ENCODE measurements at places on chromosomes 13 and 19.

DNA sequence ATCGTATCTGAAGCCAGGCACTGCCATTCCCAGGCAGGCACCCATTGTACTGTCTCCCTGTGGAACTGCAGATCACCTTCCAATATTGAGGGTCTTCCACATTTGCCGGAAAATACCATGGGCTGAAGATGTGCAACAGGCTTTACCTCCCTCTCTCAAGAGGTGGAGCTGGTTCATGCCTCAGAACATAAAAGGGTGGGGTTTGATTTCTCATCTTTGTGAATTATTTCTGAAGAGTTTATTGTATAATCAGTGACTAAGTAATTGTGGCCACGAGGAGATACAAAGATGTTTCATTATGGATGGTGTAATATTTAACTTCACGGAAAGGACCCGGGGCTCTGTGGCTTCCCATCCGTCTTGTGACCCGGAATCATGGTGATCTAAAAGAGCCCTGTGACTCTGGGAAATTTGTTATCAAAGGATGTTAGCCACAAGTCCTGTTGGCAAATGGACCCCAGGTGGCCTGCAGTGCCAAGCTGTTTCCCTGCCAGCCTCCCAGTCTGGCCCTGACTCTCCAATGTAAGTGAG lies 230.5 kb downstream of the LACC1 start:
- no peak for DNase-seq

- no peak for DNase-seq
Observed at GRCh38 chr13:51846756-51847155, 1.8 kb upstream of the TMEM272 start.

DNA sequence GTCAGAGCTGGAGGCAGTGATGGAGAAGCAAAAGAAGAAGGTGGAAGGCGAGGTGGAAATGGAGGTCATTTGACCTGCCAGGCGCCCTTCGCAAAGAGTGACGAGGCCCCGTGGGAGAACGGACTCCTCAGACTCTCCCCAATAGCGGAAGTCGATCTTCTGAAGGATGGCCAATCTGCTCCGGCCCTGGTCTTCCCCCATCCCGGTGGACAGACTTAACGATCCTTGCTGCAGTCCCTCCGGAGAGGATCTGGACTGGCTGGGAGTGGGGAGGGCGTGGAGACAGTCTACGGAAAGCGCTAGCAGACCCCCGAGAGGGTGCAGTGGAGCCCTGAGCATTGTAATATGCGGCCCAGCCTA lies 11.9 kb downstream of the EPS8L1 start:
- DNase-seq, result no peak

- no peak for DNase-seq
Observed at GRCh38 chr13:26456650-26457049, 100.8 kb upstream of the WASF3 start.

DNA sequence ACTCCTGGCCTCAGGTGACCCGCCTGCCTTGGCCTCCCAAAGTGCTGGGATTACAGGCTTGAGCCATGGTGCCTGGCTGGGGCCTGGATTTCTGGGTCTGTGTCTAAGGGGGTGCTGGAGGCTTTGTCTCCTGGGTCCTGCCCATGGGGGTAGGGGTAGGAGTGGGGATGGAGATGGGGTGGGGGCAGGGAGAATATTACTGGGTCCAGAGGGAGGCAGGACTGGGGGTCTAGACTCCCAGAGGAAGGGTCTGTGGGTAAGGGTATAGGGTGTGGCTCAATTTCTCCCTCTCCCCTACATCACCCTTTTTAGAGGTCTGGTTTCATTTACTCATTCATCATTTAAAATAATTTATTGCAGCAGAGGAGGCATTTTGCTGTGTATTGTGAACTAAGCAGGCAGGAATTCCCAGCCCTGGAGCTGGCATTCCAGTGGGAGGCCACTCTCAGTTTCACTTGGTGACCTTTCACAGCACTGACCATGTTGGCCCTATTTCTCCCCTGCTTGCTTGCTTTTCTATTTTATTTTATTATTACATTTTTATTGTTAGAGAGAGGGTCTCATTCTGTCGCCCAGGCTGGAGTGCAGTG lies 810 bp upstream of the NFKBID start:
- DNase-seq, result no peak

DNA sequence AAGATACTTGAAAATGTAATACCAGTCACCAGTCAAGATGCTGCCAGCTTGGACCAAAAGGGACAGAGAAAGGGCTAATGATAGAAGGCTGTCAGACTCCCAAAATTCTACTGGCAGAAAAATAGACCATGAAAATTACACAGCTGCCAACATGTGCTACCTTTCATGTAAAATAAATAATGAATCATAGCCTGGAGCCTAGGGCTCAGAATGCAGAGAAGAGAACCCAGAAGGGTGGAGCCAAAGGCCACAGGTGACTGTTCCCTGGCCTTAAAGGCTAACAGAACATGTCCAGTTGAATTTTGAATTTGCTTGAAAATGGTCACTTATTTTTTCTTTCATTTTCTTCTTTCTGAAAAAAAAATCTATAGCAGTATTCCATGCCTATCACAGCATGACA lies 1827.0 kb upstream of the MIR17HG start:
- DNase-seq, result no peak

DNA sequence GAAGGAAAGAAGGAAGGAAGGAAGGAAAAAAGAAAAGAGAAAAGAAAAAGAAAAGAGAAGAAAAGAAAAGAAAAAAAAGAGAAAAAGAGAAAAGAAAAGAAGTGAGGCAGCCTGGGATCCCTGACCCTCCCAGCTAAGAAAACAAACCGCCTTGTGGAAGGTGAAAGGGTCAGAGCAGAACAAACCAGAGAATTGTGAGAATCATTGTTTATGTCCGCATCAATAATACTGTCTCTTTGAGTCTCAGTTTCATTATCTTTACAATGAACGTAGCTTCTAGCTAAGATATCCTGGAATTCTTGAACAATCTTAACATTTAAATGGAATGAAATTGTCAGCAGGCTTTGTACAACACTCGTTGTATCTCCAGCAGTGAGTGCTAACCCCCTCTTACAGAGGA lies 66.4 kb upstream of the SERP2 start:
- no peak for DNase-seq

DNA sequence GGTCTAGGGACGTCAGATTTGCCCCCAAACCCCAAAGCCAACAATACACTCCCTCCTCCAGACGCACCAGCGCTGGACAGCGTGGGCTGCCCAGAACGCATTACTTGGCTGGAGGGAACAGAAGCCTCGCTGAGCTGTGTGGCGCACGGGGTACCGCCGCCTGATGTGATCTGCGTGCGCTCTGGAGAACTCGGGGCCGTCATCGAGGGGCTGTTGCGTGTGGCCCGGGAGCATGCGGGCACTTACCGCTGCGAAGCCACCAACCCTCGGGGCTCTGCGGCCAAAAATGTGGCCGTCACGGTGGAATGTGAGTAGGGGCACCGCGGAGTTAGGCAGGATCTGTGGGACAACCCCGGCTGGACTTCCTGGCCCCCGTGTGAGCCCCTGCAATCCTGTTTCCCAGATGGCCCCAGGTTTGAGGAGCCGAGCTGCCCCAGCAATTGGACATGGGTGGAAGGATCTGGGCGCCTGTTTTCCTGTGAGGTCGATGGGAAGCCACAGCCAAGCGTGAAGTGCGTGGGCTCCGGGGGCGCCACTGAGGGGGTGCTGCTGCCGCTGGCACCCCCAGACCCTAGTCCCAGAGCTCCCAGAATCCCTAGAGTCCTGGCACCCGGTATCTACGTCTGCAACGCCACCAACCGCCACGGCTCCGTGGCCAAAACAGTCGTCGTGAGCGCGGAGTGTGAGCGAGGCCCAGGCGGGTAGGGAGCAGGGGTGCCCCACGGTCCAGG lies 4.0 kb downstream of the ICAM5 start:
- no peak for DNase-seq

DNA sequence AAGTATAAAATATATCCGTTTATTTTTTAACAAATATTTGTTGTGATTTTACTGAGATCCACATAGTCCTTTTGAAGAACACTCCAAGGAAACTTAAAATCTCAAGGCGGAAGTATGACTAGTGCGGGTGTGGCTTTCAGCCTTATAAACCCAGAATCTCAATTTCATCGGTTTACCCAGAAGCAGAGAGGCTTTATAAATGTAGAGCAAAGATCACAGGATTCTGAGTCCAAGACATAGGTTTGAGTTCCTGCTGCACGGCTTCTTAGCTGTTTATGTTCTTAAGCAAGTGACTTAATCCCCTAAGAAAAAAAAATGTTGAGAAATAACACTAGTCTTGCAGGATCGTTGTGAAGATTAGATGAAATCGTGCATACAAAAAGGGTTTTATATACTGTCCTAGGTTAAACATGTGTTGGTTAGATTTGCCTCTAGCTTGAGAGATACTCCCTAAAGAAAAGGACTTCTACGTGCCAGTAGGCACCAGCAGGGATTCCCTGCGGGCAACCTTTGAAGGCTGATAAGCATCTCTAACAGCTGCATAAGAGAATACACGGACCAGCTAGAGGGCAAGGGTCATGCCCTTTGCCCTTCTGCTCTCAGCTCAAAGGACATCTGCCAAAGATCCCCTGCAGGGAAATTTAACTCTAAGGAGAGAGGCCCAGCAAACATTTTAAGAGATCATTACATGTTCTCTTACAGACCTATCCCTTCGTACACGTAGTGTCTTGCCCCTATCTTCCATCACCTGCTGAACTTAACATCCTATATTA lies 130.4 kb upstream of the MIR17HG start:
- no peak for DNase-seq

DNA sequence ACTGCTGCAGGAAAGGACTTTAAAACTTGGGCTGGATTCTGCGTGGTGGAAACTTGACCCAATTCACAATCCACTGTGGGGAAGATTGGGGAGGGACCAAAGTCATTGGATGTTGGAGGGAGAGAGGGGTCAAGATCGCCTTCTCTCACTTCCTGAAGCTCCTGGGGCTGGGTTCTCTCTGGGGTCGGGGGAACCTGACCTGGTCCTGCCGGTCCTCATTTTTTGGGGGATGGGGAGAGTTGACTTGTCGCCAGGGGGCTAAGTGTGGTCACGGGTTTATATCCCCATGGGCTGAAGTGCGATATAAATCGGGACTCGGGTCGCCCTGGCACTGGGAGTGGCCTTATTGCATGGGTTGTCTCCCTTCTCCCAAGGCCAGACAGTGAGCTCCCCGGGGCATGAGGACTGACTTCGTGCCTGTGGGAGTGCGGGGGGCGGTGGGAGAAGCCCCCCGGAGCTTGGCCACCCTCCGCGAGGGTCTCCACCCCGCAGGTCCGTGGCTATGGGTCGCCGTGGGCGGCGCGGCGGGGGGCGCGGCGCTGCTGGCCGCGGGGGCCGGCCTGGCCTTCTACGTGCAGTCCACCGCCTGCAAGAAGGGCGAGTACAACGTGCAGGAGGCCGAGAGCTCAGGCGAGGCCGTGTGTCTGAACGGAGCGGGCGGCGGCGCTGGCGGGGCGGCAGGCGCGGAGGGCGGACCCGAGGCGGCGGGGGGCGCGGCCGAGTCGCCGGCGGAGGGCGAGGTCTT lies 6.3 kb downstream of the ICAM5 start:
- no peak for DNase-seq

GRCh38 chr19:12052497-12053169 lies at the start of gene ZNF878:
Gene ZNF878, minus strand, starts transcription at chr19:12052961. Its CDS starts 160 bp downstream, at chr19:12052801.
- DNase-seq, result peak; percentile 12

DNA sequence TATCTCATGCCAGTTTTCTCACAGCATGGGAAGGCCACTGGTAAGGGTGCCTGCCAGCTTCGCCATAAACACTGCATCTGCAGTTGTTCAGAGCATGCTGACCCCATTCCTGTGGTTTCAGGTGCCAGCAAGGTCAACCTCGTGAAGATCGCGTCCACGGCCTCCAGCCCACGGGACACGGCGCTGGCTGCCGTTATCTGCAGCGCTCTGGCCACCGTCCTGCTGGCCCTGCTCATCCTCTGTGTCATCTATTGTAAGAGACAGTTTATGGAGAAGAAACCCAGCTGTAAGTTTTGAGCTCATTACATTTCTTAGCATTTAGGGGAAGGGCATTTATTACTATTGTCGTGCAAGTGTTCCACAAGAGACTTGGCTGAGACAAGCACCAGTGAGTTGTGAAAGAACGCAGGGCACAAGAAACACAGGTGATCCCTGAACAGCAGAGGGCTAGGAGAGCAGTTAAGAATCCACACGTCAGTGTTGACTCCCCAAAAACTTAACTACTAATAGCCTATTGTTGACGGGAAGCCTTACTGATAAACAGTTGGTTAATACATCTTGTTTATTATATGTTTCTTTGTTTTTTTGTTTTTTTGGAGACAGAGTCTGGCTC lies 88.8 kb downstream of the TNFRSF19 start:
- DNase-seq, result no peak

GRCh38 chr13:79884890-79885289 lies 403.9 kb downstream of the NDFIP2 start:
- DNase-seq, result no peak

- DNase-seq, result no peak
Observed at GRCh38 chr19:15199661-15200552, 888 bp downstream of the NOTCH3 start.

- no peak for DNase-seq
Observed at GRCh38 chr13:108964606-108965005, 335.2 kb downstream of the MYO16 start.

DNA sequence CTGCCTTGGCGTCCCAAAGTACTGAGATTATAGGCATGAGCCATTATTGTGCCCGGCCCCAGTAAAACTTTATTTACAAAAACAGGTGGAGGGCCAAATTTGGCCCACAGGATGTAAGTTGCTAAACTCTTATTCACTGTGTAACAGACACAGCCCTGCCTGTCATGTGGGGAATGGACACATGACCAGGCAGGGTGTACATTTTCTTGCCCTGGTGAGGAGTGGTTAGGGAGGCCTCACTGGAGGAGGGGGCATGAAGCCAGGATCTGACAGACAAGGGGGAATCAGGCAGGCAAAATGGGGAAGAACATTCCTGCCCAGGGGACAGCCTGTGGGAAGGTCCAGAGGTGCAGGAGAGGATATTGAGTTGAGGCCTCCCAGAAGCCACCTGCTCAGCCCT lies 7.4 kb upstream of the PGLS start:
- no peak for DNase-seq

- no peak for DNase-seq
Observed at GRCh38 chr19:35868172-35868822, at the start of gene APLP1. Gene APLP1, plus strand, starts transcription at chr19:35868574. Its CDS starts 63 bp downstream, at chr19:35868637.

GRCh38 chr13:48188131-48188530 lies 44.9 kb upstream of the ITM2B start:
- DNase-seq, result no peak

DNA sequence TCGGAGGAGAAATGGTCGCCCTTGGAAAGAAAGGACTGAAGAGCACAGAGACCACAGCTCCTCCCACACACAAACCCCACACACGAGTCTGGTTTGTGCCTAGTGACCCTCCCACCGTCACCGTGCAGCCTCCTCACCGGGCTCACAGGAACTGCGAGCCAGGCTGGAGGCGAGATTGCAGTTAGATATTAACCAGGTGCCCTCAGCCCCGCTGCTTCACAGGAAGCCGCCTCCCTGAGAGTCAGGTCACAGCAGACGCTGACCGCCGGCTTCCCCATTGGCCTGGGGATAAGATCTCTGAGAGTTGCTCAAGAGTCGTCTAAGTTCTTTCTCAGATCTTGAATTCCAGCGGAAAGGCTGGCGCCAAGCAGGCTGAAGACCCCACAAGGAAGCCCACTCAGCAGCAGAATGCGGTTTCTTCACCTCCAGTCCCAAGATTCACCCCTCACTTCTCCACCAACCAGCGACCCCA lies 870 bp downstream of the ZNF44 start:
- DNase-seq, result no peak

GRCh38 chr13:20429682-20430081 lies 96.0 kb downstream of the CRYL1 start:
- no peak for DNase-seq

- no peak for DNase-seq
Observed at GRCh38 chr13:97135883-97136282, 86.2 kb upstream of the MBNL2 start.

GRCh38 chr19:11090264-11090996 lies 1.2 kb downstream of the LDLR start:
- peak; percentile 37 for DNase-seq

- no peak for DNase-seq
Observed at GRCh38 chr13:45206340-45206739, 5.5 kb upstream of the KCTD4 start.

Data from SK-N-MC (cell line).